NCI-H1417 treated with DMSO at 0.1 percent for 48 hours (cell line): ENCODE measurements at places on chromosomes 11 and 22.

- DNase-seq: no peak
Observed at GRCh38 chr11:48538991-48539390, 50.4 kb downstream of the OR4A47 start.

DNA sequence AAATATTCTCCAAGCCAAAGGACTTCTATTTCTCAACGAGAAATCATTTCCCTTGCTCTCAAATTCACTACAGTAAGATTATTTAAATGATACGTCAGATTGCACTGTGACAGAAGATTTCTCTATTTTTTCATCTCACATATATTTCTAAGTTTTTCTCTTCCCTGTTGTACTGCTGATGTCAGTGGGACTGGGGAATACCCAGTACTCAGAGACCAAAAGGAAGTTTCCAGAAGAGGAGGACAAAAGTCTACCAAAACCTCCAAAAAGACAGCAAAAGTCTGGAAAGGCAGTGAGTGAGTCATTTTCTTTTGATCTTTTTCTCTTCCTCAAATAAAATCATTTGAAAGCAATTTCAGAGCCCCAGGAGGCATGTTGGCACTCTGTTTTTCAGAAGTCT, 149.8 kb upstream of the PITPNB start:
- DNase-seq: no peak

DNA sequence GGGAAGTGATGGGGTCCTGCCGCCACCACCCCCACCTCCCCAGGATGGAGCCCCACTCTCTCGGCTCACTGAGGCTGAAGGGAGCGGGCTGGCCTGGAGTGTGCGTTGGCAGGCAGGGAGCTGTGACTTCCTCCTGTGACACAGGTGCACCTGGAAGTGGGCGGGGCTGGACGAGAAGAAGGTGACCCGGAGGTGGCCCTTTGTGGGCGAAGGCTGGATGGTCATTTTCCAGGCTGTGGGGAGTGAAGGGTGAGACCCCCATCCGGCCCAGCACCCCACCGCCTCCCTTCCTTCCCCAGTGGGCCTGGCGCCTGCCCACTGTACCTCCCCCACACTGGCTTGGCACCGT, 15.3 kb downstream of the IL17REL start:
- DNase-seq: no peak

DNA sequence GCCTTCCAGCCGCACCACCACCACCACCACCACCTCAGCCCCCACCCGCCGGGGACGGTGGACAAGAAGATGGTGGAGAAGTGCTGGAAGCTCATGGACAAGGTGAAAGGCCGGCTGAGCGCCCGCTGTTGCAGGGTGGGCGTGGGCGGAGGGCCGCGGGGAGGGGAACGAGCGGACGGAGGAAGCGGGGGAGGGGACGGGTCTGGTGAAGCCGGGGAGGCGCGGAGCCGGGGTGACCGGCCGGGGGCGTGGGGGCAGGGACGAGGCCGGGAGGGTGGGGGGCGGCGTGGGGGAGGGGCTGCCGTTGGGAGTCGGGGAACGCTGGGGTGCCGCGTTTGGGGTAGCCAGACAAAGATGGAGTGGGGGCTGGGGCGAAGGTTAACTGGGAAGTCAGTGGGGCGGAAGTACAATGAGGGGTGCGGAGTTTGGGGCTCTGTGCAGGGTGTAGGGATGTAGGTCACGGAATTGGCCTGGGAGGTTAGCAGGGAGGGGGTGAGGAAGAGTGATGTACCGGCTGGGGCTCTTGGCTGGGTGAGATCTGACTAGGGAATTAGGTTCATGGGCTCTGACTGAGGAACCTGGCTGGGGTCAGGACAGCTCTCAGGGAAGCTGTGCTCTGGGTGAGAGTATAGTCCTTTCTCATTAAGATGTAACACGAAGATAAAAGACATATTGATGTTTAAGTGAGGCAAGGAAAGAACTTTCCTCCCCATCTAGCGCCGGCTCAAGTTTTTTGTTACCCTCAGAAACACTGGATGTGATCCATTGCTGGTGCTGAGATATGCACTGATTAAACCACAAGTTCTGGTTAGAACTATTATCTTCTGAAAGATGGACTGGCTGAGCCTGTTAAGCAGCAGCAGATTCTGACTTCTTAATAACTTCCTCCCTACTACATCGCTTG, 624 bp downstream of the CBL start:
- DNase-seq: no peak

GRCh38 chr11:15289723-15290122, 175.0 kb downstream of the INSC start:
- DNase-seq: no peak

DNA sequence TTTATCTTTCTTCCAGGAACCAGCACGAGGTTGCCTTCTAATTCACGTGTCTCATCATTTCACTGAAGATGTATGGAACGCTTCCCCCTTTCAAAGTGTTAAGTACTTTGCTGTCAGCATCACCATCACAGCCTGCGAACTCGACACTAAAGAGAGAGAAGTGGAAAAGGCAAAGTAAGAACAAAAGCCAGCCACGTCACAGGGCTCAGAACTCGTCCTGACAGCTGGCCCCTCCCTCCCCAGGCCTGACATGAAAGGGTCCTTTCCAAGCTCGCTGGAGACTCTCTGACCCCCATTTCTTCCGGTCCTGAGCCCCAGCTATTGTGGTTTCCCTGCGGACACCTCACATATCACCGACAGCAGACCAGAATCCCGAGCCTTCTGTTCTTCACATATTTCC, 177.8 kb upstream of the NTM start:
- DNase-seq: no peak

DNA sequence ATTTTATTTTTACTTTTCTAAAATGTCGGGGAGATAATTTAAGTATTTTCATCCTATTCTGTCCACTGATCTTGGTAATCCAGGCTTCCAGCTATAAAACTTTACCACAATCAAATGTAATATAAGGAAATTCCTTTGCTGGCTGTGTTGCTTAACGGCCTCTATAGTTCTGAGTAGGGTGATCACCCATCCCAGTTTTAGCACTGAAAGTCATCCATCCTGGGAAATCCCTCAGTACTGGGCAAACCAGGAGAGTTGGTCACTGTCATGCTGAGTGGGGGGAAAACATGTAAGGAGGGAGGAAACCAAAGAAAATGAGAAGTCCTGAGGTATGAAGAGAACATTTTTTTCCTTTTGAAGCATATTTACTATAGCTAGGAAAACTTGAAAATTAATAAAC, 12.8 kb upstream of the BACE1-AS start:
- no peak for DNase-seq

DNA sequence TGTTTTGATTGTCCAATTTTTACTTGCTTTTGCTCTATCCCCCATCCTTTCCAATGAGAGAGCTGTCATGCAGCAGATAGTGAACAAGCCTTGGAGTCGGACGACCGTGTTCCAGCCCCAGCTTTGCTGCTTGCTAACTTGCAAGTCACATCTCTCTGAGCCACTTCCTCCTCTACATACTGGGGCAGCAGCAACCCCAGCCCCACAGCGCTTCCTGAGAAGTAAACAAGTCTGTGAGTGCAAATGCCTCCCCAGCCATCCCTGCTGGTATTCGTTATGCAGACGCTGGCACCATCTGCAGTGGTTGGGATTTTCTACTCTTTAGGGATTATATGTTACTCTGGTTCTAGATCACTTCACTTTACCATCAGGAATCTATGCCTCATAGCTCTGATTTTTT, 35.0 kb downstream of the TPBGL start:
- no peak for DNase-seq

DNA sequence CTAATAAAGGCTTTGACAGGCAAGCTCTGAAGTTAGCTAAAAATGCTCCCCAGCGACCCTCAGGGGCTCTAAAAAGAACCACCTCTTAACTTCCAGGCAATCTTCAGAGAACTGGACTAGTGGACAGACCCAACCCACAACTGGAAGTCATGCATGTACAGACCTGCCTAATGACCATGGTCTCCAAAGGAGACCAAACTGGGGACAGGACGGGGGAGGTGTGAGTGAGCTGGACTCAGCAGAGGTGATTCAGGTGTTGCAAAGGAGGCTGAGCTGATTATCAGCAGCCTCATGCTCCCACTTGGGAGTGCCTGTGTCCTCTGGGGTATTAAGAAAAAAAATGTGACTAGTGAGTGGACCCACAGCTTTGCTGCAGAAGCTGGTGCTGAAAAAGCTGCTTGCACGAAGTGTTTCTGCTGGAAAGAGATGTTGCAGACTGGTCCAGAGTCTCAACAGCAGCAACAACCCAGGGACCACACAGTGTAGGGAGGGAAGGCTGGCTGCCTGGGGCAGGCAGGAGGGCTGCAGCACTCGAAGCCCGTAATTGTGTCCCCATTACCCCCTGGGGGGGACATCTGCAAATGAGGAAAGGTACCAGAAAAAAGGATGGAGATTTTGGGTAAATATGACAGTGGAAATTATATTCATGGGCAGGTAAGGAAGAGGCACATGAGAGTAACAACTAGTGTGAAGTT, 35.3 kb downstream of the PITPNB start:
- DNase-seq: no peak

- DNase-seq: no peak
Observed at GRCh38 chr11:3224401-3225057, 5.9 kb upstream of the MRGPRG start.

DNA sequence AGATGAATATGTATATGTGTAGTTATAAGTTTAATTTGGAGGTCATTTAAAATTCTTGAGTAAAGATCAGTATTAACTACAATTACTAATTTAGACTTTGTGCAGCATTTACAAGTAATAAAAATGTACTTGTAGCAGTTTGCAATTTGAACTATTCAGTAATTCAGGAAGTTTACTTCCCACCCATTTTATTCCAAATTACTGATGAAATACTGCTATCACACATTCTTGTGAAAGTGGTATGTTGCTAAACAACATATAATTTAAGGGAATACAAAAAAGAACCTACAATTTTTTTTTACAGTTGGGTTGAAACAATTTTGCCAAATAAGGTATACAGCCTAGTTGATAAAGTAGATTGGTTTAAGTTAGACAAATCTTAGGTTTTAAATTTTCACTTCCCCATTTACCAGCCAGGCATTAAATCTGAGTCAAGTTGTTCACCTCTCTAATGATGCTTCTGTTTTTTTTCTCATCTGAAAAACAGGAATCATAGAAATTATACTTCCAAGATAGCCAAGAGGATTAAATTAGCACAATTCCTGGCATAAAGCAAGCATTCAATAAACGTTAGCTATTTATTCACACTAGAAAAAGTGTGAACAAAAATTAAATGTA, 45.3 kb downstream of the ZBTB44 start:
- DNase-seq: no peak

- DNase-seq: no peak
Observed at GRCh38 chr11:66418168-66418985, 2.5 kb upstream of the NPAS4 start.

- DNase-seq: no peak
Observed at GRCh38 chr22:24392218-24392931, 35.0 kb upstream of the ADORA2A start.

DNA sequence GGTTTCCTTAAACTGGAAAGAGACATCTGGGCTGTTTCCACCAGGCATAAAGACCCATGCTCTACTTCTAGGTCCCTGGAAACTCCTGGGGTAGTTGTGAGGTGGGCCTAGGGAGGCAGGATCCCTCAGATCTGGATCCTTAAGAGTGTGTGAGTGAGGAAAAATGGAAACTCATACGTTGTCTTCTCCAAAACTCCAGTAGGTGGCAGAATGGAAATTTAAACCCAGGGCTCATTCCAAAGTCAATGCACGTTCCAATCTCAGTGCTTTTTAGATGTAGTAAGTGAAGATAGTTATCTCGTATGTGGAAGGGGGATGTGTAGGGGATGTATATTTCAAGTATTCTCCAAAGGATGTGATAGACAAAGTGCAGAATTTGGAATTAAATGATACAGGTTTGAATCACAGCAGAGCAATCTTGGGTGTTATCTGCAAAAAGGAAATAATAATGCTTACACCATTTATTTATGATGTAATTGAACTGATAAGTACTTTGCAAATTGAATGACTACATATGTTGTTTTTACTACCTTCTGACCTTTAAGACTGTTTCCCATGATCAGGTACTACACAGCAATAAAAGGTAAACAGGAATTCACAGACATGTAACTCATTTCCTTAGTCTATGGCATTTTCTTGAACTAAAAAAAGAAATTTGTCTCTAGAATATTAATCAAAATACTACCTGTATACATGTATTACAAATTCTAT, 13.1 kb upstream of the MMP1 start:
- DNase-seq: no peak

- peak; percentile 89 for DNase-seq
Observed at GRCh38 chr11:117547195-117547850, 219.7 kb downstream of the CEP164 start.

DNA sequence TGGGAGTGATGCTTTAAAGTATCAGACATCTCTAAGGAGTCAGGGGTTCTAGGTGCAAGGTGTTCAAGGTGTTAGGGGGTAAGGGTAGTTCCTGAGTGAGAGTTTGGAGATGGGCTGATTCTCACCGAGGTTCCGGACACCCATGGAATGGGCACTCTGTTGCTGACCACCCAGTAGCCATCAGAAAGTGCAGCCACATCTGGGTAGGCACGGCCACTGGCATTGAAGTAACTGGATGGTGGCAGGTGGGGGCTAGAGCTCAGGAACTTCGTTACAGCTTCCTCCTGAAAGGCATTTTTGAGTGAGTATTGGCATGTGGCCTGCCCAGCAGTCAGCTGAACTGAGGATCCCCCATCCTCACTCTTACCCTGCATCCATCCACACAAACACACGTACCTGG, 3.0 kb upstream of the TAF10 start:
- no peak for DNase-seq

DNA sequence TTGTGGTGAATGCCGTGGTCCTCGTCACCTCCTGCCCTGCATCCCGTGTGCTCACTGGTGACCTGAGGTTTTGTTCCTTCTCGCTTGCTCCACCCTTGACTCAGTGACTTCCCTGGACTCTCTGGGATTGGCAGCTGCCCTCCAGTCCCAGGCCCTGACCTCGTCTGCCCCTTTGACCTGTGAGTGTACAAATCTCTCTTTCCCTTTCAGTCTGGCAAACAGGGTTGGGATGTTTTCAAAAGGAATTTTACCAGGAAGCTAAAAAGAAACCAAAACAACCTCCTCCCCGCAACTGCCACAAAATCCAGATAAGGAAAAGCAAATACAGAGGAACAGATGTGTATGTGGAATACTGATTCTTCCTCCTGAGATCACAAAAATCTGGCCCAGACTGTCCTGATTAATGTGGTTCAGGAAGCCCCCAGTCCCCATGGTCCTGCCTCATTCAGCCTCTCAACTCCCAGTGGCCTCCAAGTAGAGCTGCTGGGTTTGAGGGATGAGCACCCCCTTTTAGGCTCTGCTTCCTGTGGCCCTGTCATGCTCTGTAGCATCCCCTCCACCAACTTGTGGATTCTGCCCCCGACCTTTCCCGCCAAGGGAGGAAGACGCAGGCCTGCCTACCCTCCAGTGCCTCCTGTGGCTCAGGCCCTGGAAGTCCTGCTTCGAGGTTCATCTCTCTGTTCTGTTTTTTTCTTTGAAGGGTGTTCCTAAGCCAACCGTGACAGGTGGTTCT, 15.2 kb downstream of the ROBO4 start:
- DNase-seq: no peak

DNA sequence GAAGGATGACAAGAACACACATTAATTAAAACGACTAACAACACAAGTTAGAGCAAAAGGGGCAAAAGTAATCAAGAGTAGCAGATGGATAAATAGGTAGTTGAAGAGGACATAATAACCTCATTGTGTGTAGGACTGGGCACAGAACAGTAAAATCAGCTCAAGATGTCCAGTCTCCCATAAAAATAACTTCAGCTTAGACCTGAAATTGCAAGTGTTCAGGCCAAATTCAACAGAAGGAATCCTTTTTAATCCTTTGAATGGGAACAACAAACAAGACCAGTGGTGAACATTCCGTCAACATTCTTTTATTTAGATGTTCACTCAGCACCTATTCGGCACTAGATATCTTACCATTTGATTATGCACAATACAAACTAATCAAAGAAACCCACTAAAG, 4.4 kb downstream of the MTMR2 start:
- no peak for DNase-seq
